Ascending aorta (tissue), 2 donors: ENCODE measurements at places on chromosomes 2 and 18.

GRCh38 chr2:120289221-120289906 is 36.7 kb downstream of the RALB start:
- H3K4me1 ChIP-seq = no peaks in the 10 kb centered on the region
- no peak for DNase-seq
- H3K4me3 ChIP-seq = no peak overlapping the region

DNA sequence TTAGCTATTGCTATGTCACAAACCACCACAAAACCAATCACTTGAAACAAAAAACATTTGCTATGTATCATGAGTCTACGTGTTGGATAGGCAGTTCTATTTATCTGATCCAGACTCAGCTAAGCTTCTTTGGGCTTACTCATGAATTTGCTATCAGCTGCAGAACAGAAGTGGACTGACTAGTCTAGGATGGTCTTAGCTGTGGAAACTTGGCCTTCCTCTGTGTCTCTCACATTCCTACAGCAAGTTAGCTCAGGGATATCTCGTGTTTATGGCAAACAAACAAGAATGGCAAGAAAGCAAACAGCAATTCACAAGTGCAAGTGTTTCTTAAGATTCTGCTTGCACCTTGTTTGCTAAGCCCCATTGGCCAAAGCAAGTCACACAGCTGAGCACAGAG is 288.0 kb upstream of the TNP1 start:
- no peaks in the 10 kb centered on the region for H3K27me3 ChIP-seq
- no peaks in the 10 kb centered on the region for H3K4me1 ChIP-seq
- no peak overlapping the region for H3K4me3 ChIP-seq

DNA sequence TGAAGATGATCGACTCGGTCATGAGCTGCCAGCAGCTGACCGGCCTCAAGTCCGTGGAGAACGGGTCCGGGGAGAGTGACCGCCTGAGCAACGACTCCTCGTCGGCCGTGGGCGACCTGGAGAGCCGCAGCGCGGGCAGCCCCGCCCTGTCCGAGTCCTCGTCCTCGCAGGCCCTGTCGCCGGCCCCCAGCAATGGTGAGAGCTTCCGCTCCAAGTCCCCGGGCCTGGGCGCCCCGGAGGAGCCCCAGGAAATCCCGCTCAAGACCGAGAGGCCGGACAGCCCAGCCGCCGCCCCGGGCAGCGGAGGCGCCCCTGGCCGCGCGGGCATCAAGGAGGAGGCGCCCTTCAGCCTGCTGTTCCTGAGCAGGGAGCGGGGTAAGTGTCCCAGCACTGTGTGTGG is 14.9 kb downstream of the SALL3 start:
- no peaks in the 10 kb centered on the region for H3K4me1 ChIP-seq
- no peak for DNase-seq
- no peak overlapping the region for H3K27ac ChIP-seq
- H3K4me3 ChIP-seq = no peak overlapping the region

- H3K4me3 ChIP-seq = no peak overlapping the region
- no peak for DNase-seq
- H3K27ac ChIP-seq = no peak overlapping the region
Observed at GRCh38 chr2:187310701-187311100, 137.4 kb downstream of the CALCRL start.

DNA sequence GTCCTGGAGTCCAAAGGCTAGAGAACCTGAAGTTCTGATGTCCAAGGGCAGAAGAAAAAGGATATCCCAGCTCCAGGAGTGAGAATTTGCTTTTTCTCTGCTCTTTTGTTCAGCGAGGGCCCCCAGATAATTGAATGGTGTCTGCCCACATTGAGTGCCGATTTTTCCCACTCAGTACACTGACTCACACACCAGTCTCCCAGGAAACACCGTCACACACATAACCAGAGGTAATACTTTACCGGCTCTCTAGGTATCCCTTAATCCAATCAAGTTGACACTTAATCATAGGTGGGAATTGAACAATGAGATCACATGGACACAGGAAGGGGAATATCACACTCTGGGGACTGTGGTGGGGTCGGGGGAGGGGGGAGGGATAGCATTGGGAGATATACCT is 161.5 kb downstream of the WDR7 start:
- H3K4me3 ChIP-seq = no peak overlapping the region
- H3K36me3 ChIP-seq = no peaks in the 10 kb centered on the region
- DNase-seq = no peak
- no peaks in the 10 kb centered on the region for H3K4me1 ChIP-seq
